Thoracic aorta (tissue), 2 donors: ENCODE measurements at places on chromosomes 6 and 20.

- DNase-seq = no peak
Measured at GRCh38 chr6:40000964-40001515, 66.8 kb upstream of the MOCS1 start.

DNA sequence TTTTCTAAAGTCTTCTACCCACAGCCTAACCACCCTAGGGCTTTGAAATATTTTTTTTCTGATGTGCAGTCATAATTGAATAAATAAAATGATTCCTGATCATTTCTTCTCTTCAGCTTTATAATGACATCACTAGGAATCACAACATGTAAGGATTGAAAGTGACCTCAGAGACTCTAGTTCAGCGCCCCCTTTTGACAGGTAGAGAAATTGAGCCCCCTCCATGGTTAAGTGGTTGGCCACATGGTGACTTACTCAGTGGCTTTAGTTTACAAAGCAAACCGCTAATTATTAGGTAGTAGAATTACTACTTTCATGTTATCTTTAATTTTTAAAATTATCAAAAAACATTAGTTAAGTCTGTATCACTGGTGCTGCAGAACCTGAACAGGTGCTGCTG is 13.3 kb upstream of the SLC2A12 start:
- no peak for DNase-seq

- no peak for DNase-seq
Measured at GRCh38 chr6:44253307-44254101, 3.8 kb downstream of the SLC35B2 start.

DNA sequence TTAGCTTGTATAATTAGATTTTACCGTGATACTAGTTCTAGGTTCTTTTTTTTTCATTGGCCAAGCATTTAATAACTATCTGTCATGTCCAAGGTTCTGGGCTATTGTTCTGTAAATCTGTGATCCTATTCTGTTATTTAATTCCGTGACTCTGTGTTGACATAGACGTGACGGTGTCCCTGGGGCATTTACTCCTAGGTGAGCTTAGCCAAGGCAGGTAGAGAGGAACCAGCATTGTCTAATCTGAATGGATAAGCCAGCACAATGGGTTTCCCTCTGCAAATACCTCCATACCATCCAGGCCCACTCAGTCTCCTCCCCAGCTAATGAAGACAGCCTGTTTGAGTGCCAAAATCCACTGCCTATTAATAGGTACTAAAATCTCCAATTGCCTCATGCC is 8.9 kb upstream of the CDSN start:
- no peak for DNase-seq

GRCh38 chr6:106220485-106220884 is 105.1 kb downstream of the ATG5 start:
- no peak for DNase-seq

- DNase-seq = no peak
Measured at GRCh38 chr6:53544217-53544469, 758 bp downstream of the GCLC start.

DNA sequence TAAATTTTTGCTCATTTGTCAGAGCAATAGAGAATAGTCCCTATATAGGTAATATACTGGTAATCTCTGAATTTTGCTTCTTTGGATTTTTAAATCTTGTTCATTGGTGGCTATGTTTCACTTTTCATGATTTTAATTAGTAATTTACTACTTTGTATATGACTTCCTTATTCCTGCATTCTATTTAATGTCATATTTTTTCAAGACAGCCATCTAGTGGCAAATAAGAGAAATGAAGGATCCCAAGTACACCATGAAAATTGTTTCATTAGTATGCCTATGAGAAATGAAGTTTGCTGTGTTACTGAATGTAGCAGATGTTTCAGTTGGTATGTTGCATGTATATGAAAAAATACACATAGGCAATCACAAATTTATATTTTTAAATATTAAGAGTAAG is 82.4 kb downstream of the ZNF292 start:
- no peak for DNase-seq

- no peak for DNase-seq
Measured at GRCh38 chr6:168703990-168704389, 263.0 kb downstream of the SMOC2 start.

DNA sequence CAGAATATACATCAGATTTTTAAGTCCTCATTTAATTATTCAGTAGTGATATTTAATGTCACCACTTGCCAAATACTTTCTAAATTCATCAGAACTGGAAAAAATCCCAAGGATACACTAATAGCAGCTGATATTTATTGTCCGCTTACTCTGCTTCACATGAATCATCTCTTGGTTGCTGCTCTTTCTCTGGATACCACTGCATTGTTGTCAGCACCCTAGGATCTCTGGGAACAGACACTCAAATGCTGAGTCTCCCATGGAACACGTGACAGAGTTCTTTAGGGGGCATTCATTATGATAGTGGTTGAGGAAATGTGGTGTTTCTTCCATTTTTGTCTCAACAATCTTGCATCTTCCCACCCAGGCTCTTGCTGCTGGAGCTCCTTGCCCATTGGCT is 318.0 kb downstream of the RFPL4B start:
- DNase-seq = no peak

- no peak for DNase-seq
Measured at GRCh38 chr6:50305660-50306059, 255.9 kb upstream of the DEFB112 start.

GRCh38 chr6:126015863-126016262 is 29.5 kb downstream of the TRMT11 start:
- DNase-seq = no peak

DNA sequence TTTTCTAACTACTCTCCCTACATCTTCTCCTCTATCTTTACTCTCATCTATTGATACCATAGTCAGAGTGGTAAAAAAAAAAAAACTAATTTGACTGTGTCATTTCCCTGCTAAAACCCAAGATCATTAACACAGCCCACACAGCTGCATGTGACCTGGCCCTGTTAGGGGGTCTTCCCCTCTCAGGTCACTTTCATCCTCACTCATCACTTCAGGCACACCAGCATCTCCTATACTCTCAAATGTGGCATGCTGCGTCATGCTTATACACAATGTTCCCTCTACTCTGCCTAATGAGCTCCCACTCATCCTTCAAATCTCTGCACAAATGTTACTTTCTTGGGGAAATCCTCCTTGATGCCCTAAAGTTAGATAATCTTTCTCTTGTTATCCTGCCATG is 86.8 kb downstream of the CDK19 start:
- no peak for DNase-seq

DNA sequence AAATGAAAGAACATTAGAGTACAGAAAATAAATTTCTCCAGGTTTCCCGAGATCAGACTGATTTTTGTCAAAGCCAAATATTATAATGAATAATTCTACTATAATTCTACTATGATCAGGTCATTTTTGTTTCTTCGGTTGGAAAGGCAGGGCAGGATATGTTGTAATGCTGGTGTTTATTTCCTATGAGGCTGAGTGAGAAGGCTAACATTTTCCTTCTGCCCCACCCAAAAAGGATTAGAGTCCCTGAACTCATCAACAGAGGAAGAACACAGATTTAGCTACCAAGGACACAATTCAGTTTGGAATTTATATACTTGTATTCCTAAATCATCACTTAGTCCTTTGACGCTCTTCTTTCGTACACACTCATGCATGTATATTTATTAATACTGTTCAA is 318.9 kb downstream of the SYNE1 start:
- DNase-seq = no peak

- DNase-seq = no peak
Measured at GRCh38 chr6:154842833-154843232, 109.6 kb downstream of the SCAF8 start.

DNA sequence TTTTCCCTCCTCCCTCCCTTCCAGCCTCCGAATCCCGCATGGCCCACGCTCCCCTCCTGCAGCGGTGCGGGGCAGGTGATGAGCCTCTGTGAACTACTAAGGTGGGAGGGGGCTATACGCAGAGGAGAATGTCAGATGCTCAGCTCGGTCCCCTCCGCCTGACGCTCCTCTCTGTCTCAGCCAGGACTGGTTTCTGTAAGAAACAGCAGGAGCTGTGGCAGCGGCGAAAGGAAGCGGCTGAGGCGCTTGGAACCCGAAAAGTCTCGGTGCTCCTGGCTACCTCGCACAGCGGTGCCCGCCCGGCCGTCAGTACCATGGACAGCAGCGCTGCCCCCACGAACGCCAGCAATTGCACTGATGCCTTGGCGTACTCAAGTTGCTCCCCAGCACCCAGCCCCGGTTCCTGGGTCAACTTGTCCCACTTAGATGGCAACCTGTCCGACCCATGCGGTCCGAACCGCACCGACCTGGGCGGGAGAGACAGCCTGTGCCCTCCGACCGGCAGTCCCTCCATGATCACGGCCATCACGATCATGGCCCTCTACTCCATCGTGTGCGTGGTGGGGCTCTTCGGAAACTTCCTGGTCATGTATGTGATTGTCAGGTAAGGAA is at the start of gene OPRM1:
TSS of gene OPRM1 (plus strand) at position 10 of the 612 bp plus-strand sequence. CDS start at position 315, 305 bp downstream.
- DNase-seq = no peak

GRCh38 chr6:33211666-33212422 is 3.5 kb downstream of the RING1 start:
- no peak for DNase-seq

DNA sequence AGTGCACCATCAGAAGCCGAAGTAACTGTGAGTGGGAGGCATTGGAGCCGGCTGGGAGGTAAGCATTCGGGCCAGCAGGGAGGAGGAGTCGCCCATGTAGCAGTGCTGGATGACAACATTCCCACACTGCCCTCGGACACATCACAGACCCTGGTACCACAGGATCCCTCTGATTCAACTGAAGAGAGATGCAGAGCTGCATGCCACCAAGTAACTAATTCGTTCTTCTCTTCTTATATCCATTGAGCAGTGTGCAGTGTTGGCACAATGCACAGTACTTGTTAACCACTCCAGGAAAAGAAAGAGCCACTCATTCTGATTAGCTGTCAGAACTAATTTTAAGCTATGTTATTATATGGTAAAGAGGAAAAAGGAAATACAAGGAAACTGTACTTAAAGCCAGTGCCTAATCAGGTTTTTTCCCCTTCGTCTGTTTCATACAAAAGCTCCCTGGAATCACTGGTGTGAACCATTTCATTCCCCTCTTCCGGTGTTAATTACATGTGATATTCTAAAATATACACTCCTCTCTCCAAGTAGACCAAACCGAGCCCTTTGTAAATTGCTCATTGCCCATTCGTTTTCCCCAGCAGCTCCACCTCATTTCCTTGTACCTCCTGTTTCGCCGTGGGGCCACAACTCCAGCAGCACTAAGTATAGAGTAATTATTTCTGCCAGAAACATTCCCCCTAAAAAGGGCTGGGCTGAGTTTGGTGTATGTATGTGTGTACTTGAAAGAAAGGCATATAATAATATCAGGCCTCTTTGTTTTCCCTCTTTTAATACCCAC is 32.4 kb upstream of the ADTRP start:
- DNase-seq = no peak

GRCh38 chr6:111663692-111664564 is 58.2 kb upstream of the TRAF3IP2 start:
- DNase-seq = no peak

DNA sequence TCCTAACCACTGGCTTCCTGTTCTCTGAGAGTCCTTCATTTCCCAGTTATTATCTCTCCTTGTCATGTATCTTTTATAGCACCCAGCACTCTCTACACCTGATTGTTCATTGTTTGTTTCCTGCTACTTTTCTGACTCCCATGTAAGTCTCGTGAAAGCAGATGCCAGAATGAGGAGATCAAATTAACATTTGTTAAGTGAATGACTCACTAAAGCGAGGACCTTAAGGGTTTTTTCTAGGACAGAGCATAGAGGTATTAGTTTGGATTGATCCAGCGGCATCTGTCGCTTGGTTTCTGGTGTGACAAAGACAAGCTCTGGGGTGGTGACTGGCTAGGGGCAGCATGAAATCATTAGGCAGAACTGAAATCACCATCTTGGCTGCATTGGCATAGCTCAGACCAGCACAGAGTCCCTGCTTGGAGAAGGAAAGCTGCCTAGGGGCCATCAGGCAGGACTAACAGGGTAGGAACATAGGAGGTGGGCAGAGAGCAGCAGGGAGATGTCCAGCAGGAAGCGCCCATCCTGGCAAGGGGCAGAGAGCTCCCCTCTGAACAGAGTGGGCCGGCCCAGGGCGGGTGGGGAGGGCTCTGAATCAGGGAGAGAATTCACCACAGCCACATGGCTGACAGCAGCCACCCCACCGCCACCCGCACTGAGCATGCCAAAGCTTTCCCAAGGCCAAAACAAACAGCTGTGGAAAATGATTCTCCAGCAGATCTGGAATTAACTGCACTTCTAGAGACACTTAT is 97.1 kb upstream of the CEP85L start:
- no peak for DNase-seq

DNA sequence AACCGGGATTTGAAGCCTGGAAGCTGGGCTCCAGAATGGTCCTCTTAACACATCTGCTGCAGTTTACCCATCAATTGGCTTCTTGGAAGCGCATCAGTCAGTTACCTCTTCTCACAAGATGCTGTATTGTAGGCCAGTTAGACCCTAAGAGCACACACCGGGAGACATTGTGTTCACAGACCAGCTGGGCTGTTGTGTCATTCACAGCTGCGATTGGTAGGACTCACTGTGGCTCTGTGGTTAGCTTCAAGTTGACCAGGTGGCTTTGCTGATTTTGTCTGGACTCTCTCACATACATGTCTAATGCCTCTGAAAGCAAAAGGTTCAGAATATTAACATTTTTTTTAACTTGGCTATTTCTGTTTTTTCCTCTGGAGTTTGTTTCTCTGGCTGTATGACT is 64.8 kb downstream of the SNX9 start:
- no peak for DNase-seq

DNA sequence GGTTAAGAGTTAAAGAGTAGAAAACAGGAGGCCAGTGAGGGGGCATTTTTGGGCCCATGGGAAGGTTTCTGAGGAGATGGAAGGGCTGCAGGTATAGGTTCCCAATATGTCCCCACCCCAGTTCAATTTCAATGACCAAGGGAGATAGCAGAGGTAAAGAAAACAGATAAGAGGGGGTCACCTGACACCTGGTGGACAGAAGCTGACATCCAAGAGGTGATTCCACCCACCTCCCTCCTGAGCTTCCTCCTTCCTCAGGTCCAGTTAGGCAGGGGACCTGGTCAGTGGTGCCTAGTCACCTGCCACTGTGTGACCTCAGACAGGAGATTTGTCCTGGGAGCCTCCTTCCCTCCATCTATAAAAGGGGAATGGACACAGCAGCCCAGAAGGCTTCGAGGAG is 29.5 kb upstream of the MAS1L start:
- DNase-seq = no peak

DNA sequence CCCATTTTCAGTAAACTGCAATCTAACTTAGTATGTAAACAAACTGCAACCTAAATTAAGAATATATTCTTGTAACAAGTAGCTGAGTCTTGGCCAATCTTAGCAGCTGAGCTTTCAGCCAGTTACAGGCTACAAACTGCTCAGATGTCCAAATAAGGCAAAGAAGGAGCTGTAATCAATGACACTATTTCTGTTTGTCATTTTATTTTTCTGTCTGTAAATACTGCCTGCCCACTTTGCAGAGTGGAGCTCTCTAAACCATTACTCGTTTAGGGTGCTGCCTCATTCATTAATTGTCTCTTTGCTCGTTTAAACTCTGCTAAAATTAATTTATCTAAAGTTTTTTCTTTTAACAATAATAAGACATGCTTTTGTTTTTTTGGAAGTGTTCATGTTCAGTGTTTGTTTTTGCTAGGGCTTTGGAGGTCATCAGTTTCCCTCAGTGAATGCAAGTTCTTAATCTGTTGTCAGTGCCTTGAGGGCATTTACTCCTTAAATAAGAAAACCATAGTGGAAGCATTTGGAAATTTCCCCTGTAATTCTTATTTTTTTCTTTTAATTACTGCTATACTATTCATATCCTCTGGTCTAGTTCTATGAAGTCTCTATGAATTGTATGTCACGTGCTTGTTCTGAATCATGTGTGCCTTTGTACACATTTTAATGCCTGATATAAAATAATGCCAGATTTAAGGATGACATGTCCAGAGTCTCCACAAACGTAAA is 3.6 kb upstream of the PRL start:
- DNase-seq = no peak

- no peak for DNase-seq
Measured at GRCh38 chr20:62210496-62210855, 9.6 kb downstream of the HRH3 start.
